ENCODE measurements at places on chromosomes 4 and X.

- DNase-seq = no peak
Measured at GRCh38 chr4:48237996-48238645, 31.5 kb downstream of the TEC start.

- no peak for DNase-seq
Measured at GRCh38 chrX:69539437-69539836, 35.3 kb downstream of the NALF2 start.

- no peak for DNase-seq
Measured at GRCh38 chr4:133641191-133641590, 492.1 kb downstream of the PCDH10 start.

- DNase-seq = no peak
Measured at GRCh38 chr4:2812612-2813354, 19.9 kb downstream of the SH3BP2 start.

GRCh38 chrX:26788402-26788998, 572.5 kb downstream of the MAGEB5 start:
- DNase-seq = no peak

GRCh38 chr4:121776610-121777401, 11.8 kb upstream of the SMIM43 start:
- DNase-seq = no peak

GRCh38 chrX:46984705-46985104, 72.5 kb downstream of the JADE3 start:
- DNase-seq = no peak

DNA sequence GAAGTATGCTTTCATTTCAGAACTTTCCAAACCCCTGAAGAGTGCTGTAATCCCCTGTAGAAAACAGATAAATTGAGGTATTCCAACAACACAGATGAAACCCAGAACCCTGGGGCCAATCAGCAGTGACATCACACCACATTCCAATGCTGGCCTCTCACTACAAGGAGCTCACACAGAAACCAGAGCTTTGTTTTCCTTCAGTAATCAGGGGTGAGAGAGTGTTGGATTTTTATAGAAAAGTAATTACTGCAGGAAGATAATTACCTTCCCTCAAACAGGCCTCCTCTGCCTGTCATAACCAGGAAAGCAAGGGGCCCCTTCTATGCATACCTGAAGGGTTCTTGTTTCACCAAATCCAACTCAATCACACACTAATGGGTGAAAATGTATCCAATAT, 246.2 kb downstream of the SCFD2 start:
- DNase-seq = no peak

- no peak for DNase-seq
Measured at GRCh38 chr4:132709056-132709455, 440.0 kb upstream of the PCDH10 start.

DNA sequence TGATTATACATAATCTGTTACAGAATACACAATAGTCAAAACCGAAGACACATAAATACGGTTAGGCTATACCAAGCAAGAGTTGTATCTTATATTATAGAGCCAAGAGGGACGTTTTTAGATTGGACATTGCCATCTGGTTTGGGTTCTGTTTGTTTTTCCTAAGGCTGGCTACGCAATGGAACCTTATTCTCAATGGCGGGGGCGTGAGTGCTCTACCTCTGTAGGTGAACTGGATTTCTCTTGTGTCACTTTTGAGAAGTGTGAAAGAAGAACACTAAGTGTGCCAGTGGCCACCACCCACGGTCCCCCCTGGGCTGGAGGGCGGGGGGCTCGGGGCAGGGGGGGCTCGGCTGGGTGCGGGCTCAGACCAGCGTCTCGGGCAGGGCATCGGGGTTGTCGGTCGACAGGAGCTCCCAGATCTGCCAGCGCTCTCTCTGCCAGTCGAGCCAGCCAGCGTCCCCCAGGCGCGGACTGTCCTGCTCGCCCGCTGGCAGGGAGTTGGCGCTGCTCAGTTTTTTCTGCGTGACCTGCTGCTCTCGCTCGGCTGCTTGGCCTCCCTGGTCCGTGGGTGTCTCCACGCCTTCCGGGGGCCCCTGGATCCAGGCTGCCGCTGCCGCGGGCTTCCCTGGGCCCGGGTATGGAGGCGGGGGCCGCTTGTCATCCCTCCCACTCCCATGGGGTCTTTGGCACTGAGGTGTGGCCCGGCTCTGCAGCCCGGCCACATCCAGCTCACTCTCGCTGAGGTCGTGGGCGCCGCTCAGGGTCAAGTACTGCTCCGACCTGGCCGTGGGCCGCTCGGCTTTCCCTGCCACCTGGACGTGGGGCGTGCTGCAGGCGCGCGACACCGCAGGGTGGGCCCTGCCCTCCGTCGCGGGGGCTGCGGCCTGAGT, 27.6 kb downstream of the HCCS start:
- DNase-seq = no peak

DNA sequence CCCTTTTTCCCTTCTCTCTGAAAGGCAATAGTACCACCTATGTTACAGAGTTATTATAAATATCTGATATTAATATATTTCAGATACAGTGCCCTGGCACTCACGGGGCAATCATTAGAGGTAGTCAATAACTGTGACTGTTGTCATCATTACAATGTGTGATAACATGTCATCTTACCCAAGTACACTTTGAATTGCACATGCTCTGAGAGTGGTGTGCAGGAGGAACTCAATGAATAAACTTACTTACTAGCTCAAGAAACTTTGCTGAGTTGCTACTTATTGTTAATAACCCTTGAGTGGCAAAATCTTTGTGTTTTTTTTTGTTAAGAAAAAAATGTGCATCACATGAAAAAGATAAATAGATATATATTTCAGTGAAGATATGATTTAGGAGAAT, 275.1 kb upstream of the RASGEF1B start:
- no peak for DNase-seq

GRCh38 chr4:64248186-64248585, 161.1 kb downstream of the TECRL start:
- no peak for DNase-seq

DNA sequence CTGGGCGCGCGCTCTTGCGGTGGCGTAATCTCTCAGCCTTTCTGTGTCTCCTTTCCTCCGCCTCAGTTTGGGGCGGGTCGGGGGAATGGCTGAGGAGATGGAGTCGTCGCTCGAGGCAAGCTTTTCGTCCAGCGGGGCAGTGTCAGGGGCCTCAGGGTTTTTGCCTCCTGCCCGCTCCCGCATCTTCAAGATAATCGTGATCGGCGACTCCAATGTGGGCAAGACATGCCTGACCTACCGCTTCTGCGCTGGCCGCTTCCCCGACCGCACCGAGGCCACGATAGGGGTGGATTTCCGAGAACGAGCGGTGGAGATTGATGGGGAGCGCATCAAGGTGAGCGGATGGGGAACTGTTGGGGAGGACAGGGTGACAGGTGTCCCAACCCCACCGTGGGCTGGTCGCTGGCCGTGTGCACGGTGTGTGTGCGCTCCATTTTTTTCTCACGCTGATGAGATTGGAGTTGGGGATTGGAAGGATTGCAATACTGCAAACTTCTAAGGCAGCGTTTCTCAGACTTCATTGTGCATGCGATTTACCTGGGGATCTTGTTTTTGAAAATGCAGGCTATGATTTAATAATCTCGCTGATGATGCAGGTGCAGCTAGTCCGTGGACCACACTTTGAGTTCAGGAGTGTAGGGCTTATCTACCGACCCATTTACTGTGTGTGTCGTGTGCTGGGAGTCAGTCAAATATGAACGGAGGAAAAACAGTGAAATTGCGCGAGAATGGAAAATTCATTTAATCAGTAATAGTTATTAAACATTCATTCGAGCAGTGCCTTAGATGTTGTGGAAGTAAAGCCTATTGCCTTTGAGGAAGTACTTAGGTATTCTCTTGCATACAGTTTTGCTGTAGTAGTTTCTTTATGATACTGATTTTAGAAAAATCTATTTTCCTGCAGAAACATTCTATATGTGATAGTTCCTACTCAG, at the start of gene RAB33B:
TSS of gene RAB33B (plus strand) at position 11 of the 935 bp plus-strand sequence. CDS start at position 86, 75 bp downstream.
- DNase-seq = peak; percentile 5

DNA sequence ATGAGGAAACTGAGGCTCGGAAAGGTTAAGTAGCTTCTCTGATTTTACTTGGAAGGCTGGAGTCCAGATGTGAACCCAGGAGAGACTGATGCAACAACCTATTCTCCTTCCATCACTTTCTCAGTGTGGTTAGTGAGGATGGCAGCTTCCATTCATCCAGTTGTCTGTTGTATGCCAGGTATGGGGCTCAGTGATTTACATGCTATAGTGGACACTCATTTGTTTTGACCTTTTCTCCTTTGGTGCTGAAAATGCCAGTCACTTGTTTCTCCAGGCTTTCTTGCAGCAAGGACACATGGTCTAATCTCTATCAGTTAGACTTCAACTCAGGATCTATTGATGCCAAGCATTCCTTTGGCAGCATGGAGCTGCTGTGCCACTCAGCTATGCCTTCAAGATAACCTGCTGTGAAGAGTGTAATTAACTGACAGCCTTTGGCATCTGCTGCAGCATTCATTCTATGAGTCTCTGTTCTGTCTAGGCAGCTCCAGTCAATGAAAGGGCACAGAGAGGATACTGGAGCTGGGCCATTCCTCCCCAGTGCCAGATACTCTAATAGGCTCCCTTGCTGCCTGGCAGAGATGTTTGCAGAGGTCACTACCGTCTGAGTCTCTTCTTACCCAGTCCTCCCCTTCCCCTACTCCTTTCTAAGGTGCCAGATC, 11.0 kb upstream of the CWH43 start:
- DNase-seq = peak; percentile 11

DNA sequence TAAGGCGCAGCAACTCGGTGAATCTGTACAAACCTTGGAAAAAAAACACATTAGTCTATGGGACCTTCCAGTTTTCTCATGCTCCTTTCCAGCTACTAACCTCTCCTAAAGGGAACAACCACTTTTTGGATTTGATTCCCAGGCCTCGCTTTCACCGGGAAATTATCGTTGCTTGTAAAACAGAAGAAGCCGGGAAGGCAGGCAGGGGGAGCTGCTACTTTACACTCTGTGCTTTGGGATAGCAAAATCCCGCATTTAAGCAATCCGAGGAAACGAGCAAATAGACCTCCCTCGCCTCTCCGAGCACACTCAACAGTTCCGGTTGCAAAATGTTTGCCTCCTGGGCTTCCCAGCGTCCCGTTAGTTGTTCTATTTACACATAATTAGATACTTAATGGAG, 1.2 kb downstream of the CD38 start:
- peak; percentile 35 for DNase-seq

GRCh38 chrX:34879346-34879745, 63.2 kb upstream of the FAM47B start:
- no peak for DNase-seq

DNA sequence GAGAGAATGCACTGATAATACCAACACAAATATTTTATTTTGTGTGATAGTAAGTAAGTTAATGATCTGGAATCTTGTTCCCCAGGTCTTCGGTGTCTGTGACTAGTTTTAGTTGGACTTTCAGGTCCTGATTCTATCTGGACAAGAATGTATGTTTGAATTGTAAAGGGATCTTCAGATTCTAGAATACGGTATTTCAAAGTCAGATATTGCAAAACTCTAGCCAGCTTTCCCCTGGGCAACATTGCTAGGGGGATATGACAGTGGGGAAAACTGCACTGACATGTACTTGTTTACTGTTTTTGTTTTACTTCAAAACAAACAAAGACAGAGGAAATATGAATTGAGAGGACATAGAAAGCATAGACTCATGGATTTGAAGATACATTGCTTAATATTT, 489.0 kb downstream of the FAM133A start:
- no peak for DNase-seq
